WTC11 (cell line): ENCODE measurements at places on chromosomes 4 and X.

GRCh38 chrX:126165721-126166461 lies at the start of gene DCAF12L2:
DCAF12L2 (minus strand) TSS chrX:126166289; CDS start chrX:126165924, 365 bp downstream.
- DNase-seq: peak; percentile 41

GRCh38 chr4:83093060-83093640 lies 21.4 kb downstream of the PLAC8 start:
- DNase-seq: peak; percentile 56

DNA sequence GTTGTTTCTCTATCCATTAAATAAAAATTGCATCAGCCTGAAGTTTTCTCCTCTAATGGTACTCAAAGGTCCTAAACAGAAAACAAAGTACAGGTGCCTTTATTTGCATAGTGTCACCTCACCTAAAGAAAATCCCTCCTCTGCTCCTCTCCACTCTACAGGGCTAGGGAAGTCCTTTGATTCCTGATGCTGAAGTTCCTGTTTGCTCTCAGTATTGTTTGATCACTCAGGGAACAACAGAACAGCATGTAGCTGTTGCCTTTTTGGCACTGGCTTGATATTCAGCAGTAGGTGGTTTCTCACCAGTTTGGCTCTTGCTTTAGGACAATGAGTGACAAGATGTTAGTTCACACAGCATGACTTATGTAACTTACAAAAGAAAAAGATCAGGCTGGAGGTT lies 156.2 kb upstream of the SLC7A11 start:
- no peak for DNase-seq

DNA sequence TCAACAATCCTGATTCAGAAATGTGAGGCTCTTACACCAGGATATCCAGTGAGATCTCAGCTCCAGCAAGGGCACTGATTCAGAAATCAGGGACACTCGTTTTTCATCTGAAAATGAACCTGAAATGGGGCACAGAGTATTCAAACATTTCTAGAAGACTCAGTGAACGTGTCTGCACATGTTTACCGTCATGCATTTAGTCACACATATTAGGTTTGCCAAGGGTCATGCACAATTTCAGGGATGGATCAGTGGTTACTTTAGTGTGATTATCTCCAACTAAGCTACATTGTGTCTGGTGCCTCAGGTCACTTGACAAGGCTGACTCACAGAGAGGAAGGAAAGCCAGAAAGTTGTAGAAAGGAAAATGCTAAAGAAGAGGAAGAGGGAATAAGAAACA lies 33.6 kb upstream of the SPANXN2 start:
- no peak for DNase-seq

- no peak for DNase-seq
Measured at GRCh38 chr4:10677796-10678497, 6.6 kb downstream of the CLNK start.

- DNase-seq: no peak
Measured at GRCh38 chrX:149760965-149761364, 12.9 kb upstream of the HSFX1 start.

DNA sequence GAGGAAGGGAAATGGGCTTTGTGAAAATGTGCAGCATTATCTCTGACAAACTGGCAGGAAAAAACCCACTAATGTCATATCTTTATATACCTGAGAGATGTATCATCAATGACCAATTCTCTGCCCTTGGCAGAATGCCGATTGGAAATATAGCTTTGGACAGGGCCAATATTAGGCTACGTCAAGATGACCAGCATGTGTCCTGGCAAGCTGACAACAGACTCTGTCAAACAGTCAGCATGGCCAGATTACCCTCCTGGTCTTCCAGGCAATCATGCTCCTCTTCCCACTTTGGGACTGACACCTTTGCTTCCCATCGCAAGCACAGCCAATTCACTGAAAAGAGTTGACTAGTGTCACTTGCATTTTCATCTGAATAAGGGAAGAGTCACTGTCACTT lies 57.0 kb downstream of the SORBS2 start:
- no peak for DNase-seq

- DNase-seq: no peak
Measured at GRCh38 chr4:138164208-138164607, 77.9 kb downstream of the SLC7A11 start.

GRCh38 chrX:54695816-54696487 lies 102.1 kb downstream of the ITIH6 start:
- DNase-seq: no peak

GRCh38 chr4:10732235-10732913 lies 47.8 kb upstream of the CLNK start:
- no peak for DNase-seq
